HuH-7.5 (cell line): ENCODE measurements at places on chromosomes 16 and 17.

GRCh38 chr17:5800646-5801045 lies 216.3 kb upstream of the NLRP1 start:
- no peak for DNase-seq

DNA sequence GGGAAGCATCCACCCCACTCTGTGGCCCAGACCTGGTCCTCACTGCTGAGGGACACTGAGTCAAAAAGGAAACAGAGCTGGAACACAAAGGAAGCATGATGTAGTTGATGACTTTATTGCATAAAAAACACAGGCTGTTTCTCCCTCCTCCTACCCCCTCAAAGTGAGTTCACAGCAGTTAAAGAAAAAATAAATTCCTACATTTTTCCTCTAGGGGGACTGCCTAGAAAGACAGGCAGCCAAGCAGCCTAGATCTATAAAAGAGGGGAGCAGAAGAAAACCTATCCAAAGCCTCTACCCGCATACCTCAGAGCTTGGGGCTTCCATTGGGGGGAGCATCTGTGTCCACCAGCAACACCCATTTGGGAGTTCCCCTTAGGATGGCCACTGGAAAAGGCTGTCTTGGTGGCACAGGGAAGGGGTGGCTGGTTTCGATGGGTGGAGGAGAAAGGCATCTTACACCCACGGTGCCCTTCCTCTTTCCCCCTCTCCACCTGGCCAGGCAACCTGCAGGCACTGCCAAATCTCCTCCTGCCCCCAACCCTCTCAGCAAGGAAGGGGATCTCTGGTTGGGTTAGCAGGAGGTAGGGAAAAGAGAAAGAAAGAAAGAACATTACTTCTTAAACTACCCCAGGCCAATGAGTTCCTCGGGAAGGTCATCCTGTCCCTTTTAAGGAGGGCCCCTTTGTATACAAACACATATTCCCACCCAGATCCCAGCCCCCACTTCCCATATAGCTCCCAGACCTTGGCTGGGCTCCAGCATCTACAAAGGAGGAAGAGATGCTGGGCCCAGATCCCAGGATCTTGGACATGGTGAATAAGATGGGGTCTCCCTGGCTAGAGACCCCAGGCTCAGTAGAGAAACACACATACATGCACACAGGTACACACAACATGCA lies 4.0 kb upstream of the SCRN2 start:
- DNase-seq: peak; percentile 66

- DNase-seq: no peak
These were observed 51.4 kb upstream of the TMEM132E start for GRCh38 chr17:34527908-34528470.

- DNase-seq: no peak
These were observed 285.4 kb upstream of the CDH8 start for GRCh38 chr16:62321606-62322005.

DNA sequence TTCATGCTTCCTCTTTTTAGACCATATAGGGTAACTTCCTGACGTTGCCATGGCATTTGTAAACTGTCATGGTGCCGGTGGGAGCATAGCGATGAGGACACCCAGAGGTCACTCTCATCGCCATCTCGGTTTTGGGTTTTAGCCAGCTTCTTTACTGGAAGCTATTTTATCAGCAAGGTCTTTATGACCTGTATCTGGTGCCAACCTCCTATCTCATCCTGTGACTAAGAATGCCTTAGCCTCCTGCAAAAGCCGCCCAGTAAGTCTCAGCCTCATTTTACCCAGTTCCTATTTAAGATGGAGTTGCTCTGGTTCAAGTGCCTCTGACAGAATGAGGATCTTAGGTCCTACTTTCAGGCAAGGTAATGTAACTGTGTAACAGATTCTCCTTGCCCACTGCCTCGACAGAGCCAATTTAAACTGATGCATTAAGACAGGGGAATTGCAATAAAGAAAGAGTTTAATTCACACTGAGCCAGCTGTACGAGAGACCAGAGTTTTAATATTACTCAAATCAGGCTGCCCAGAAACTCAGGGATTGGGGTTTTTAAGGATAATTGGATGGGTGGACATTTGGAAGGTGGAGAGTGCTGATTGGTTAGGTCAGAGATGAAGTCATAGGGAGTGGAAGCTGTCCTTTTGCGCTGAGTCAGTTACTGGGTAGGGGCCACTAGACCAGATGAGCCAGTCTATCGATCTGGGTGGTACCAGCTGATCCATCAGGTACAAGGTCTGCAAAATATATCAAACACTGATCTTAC lies 59.9 kb upstream of the ATF7IP2 start:
- no peak for DNase-seq

DNA sequence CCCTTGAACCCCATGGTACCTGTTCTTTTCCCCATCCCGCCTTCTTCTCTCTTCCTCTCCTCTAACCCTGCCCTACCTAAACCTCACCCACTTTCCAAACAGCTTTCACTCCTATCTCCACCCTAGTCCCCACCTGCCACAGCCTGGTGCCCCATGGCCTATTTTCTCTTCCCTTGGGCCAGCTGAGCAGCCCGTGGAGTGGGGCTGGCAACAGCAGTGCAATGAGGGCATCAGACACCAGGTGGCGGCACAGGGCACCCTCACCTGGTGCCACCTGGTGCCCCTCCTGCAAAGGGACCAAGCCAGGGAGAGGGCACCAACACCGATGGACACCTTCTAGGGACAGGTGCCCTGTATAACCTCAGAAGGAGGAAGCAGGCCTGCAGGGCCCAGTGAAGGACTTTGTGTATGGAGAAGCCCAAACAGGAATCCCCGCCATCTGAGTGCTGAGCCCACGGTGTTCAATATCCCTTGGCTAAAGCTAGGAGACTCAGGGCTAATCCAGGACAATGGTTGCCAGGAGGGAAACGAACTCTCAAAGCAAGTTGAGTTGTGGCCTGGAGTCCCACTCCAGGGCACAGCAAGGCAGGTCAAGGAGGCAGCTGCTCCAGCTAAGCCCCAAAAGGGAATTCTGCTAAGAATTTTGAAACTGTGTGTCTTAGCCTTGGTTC lies 4.0 kb upstream of the ABCC3 start:
- DNase-seq: peak; percentile 82

GRCh38 chr16:13453938-13454553 lies 465.9 kb upstream of the ERCC4 start:
- DNase-seq: peak; percentile 7

- no peak for DNase-seq
These were observed 4.8 kb downstream of the EMP2 start for GRCh38 chr16:10575506-10576130.

DNA sequence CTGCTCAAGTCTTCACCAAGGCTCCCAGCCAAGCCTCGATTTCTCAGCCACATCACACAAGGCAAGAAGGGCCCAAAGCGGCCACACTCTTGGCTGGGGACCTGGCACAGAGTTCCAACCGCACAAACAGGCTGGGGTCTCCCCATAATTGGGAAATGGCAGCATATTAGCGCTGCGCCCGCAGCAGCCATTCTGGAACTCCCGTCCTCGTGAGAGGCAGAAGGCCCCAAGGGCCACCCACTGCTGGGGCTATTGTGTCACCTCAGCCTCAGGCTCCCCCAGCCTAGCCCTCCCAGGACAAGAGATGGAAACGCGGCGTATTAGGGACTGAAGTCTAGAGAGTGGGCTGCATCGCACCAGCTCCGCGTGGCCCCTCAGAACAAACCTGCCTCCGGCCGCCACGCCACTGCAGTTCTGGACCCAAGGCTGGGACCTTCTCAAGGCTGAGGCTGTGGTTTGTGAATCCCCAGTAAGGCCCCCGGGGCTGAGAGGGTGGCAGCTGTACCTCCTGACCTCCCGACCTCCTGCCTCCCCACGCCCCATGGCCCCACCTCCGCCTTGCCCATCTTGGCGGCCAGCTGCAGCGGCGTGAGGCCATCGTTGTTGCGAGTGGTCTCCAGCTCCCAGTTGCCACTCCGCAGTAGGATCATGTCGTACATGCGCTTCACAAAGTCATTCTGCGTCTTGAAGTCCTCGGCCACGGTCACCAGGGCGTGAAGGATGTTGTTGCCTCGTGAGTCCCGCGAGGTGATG lies 25.3 kb downstream of the TRPV3 start:
- DNase-seq: no peak

DNA sequence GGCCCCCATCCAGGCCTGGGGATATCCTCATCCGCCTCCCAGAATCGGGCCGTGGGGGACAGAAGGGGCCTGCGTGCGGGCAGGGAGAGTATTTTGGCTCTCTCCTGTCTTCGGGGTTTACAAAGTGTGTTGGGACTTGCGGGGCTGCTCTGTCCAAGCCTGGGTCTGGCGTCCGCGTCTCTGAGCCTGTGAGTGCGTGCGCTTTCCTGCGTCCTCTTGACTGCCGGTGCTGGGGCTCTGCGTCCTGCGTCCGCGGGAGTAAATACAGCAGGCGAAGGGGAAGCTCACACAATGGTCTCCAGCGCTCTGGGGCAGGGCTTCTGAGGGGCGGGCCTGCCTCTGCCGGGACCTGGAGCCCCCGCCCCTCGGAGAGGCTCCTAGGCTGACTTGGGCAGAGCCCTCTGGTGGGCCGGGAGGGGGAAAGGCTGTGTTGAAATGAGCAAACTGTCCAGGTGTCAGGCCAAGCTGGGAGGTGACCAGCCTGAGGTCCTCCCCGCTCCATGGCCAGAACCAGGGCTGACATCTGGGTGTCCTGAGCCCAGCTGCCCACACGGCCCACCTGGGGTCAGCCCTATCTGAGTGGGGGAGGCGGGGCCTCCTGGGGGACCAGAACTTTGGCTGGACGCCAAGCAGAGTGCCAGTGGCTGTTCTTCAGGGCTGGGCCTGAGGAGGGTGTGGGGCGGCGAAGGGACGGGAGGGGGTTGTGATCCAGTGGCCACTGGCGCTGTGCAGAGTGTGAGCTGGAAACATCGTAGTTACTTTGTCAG lies 233.6 kb downstream of the SEC14L1 start:
- DNase-seq: peak; percentile 95

GRCh38 chr17:41406205-41406604 lies 8.8 kb upstream of the KRT31 start:
- no peak for DNase-seq

DNA sequence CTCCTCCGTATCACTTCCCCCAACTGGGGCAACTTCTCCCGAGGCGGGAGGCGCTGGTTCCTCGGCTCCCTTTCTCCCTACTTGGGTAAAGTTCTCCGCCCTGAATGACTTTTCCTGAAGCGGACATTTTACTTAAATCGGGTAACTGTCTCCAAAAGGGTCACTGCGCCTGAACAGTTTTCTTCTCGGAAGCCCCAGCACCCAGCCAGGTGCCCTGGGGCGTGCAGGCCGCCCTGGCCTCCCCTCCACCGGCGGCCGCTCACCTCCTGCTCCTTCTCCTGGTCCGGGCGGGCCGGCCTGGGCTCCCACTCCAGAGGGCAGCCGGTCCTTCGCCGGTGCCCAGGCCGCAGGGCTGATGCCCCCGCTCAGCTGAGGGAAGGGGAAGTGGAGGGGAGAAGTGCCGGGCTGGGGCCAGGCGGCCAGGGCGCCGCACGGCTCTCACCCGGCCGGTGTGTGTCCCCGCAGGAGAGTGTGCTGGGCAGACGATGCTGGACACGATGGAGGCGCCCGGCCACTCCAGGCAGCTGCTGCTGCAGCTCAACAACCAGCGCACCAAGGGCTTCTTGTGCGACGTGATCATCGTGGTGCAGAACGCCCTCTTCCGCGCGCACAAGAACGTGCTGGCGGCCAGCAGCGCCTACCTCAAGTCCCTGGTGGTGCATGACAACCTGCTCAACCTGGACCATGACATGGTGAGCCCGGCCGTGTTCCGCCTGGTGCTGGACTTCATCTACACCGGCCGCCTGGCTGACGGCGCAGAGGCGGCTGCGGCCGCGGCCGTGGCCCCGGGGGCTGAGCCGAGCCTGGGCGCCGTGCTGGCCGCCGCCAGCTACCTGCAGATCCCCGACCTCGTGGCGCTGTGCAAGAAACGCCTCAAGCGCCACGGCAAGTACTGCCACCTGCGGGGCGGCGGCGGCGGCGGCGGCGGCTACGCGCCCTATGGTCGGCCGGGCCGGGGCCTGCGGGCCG lies 1.6 kb downstream of the HIC1 start:
- DNase-seq: peak; percentile 91

- DNase-seq: no peak
These were observed 3.5 kb downstream of the SPDYE4 start for GRCh38 chr17:8754890-8755289.

DNA sequence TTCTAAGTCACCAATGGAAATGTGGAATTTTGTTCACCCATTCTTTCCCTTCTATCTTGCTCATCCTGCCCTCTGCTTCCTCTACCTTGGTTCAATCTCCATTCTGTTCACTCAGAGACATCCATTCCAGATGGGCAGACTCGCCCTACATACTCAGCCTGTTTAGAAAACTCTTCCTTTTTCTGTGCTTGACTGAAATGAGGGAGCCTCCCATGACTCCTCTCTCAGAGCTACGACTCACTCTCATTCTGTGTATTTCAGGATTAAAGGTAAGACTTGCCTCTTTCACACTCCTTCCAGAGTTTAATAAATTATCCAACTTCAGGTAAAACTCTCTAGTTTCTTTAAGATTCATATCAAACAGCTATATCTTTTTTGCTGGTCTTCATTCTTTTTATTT lies 182.8 kb downstream of the HS3ST3A1 start:
- DNase-seq: no peak

- no peak for DNase-seq
These were observed at the start of gene SOX15 for GRCh38 chr17:7589891-7590691. Gene SOX15 (minus strand): TSS chr17:7590094. CDS start chr17:7589676, 418 bp downstream.

DNA sequence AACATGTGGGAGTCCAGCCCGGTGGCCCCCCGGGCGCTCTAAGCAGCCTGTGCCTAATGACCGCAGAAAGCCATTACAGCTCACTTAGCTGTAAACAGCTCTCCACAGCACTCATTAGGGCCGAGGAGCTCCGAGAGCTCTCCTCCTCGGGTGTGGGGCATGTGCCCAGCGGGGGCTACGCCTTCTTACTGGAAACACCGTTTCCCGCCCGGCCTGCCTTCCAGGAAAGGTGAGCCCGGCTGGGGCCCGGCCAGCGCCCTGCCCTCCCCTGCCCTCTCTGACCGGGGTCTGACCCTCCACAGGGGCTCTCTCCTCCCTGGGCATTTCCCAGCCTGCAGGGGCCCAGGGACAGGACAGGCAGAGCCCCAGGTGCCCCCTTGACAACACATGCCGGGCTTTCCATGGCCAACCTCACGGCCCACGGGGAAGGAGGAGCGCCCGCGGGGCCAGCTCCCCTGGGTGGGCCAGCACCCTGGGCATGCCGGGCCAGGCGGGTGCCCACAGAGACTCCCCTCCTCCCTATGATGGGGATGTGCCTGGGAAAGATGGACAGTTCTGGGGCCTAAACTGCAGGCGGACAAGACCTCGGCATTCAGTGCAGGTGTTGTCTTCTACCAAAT lies 72.6 kb downstream of the SDK2 start:
- DNase-seq: no peak

GRCh38 chr17:79045842-79046196 lies 21.9 kb downstream of the C1QTNF1 start:
- DNase-seq: peak; percentile 76

DNA sequence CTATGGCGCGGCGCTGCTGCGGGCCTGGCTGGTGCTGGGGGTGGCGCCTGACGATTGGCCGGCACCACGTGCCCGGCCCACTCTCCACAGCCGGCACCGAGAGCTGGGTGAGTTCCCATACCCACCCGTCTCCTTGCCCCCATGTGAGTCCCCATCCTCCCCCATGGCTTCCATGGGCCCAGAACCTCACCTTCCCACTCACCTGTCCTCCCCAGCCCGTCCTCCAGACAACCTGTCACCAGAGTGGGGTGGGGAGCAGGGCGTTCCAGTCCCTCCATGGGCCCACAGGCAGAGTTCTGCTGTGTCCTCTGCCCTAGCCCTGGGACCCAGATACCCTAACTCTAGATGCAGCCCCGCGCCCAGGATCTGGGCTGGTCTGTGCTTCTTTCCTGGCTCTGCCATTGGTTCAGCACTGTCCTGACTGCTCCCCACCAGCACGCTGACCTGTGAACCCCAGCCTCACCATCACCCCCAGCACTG lies 5.5 kb downstream of the ARMC5 start:
- DNase-seq: no peak
